ENCODE measurements at places on chromosomes 16 and 17. TPM values are rescaled to one million over a fixed set of nuclear protein-coding genes. Genes with fewer than 3 reads are reported as not detected.

The RHBDL1 gene
- 3.6 TPM for total RNA-seq

The CNGB1 gene
- total RNA-seq, result not detected

The CD300LB gene
- total RNA-seq, result not detected

The MYOCD gene
- not detected for total RNA-seq
